Myocyte (in vitro differentiated cells): ENCODE measurements at places on chromosomes 3 and 15.
A peak's percentile ranks its signal among the peaks of the same experiment; 100 is the strongest.

DNA sequence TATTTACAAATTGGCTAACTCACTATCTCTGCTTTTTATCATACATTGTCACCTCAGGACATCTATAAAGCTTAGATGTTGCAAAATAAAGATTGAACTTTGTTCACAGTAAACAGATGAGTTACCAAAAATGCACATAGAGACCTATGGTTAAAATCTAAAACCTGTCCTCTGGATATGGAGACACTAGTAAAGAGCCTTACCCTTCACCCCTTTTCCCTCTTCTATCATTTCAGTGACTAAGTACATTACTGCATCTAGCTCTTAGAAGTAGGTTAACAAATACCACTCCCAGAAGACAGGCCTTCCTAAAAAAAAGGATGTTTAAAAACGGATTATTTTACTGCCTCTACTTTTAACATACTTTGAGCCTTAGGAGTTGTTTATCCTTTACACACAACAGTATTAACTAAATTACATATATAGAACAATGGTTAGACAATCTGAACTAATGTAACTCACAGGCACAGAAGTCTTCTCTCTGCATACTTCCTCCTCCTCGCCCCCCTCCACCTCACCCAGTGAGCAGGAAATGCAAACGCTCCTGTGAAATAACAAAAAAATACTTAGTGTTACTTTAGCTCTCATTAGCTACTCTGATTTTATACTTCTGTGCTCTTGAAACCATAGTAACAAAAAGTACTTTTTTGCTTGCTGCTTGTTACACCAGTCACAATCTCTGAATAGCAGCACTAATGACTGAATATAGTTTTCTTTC, 23.3 kb downstream of the IREB2 start:
- DNase-seq = no peak

DNA sequence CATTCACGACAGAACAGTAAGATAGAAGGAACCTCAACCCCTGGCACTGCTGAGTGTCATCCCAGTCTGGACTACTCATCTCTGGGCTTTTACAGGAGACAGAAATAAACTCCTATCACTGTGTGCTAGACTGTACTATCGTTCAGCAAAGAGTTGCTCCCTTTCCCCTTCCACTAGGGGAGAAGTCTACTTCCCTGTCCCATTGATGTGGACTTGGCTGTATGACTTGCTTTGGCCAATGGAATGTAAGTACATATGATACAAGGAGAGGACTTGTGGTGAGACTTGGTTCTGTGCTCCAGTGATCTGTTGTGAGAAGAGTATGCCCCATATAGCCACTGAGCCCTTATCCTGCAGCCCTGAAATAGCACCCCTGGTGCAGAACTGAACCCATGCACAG, 5.3 kb upstream of the KIF7 start:
- no peak for DNase-seq

- DNase-seq = no peak
Measured at GRCh38 chr15:86558686-86559085, 479.0 kb downstream of the AGBL1 start.

DNA sequence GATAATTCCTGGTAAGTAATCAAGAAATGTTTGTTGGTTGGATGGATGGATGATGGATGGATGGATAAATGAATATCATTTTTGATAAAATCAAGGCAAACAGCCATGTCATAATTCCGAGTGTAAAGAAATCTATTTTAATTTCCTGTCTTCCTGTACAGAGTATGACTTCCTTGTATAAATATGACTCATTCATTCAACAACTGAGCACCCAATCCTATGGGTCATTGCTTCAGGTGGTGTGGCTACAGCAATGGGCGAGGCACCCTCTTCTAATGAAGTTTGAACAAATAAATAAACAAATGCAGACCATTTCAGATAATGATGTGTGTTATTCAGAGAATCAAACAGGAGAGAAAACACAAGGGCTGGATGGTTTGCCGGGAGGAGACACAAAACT, 198.7 kb downstream of the TNIK start:
- peak; percentile 17 for DNase-seq

GRCh38 chr3:120393761-120394160, 44.6 kb upstream of the LRRC58 start:
- DNase-seq = no peak

- peak; percentile 92 for DNase-seq
Measured at GRCh38 chr3:52091586-52092270, 35.4 kb upstream of the DUSP7 start.

GRCh38 chr15:93645594-93645993, 556.6 kb upstream of the RGMA start:
- no peak for DNase-seq

- DNase-seq = no peak
Measured at GRCh38 chr3:14352002-14352627, 50.3 kb upstream of the SLC6A6 start.

DNA sequence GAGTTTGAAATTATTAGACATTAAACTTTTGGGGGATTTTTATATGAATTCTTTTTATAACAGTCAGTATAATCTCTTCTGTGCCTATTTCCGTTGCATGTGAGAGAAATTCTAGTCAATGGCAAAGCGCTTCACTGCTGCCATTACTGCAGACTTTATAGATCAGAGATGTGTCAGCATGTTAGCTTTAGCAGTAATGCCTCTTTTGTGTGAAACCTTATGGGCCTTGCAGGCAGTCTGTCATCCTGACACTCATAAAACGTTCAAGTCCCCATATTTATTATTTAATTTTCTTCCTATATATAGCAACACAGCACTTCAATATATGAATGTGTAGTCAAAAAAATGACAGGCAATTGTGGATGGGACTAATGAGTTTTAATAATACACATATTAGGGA, 191.0 kb downstream of the NLGN1 start:
- no peak for DNase-seq

GRCh38 chr3:194160158-194160557, 24.2 kb downstream of the HES1 start:
- no peak for DNase-seq

- no peak for DNase-seq
Measured at GRCh38 chr15:52162876-52163275, 28.3 kb downstream of the GNB5 start.

DNA sequence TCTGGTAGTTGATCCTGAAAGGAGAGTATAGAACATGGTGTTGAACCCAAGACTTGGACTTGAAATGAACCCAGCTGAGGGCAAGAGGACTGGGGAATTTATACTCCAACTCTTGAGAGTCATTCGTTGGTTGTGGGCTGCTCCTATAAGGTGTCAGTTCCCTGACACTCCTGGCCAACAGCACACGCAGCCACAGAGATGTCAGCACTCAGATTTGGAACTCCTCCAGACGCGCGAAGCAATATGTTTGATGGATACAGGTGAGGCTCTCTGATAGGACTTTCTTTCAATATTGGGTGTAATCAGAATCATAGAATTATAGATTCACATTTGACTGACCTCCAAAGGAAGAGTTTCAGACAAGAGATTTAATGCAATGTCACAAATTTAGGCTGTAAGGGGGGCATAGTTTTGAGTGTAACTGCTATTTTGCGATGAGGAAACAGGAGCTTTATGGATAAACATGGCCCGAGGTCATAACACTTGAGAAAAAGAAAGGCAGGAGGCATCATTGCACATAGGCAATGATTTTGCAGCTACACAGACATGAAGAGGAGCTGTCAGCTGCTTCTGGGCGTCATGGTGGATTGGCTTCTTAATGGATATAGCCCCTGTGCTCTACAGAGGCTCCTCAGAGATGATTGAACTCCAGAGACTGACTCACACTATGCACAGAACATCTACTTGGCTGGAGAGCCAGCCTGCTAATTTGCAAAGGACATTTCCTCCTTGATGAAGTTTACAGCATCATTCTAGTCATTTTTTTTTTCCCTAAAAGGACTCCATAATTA, 569.2 kb upstream of the RGMA start:
- no peak for DNase-seq

- DNase-seq = no peak
Measured at GRCh38 chr3:9600597-9600996, 47.0 kb upstream of the LHFPL4 start.

DNA sequence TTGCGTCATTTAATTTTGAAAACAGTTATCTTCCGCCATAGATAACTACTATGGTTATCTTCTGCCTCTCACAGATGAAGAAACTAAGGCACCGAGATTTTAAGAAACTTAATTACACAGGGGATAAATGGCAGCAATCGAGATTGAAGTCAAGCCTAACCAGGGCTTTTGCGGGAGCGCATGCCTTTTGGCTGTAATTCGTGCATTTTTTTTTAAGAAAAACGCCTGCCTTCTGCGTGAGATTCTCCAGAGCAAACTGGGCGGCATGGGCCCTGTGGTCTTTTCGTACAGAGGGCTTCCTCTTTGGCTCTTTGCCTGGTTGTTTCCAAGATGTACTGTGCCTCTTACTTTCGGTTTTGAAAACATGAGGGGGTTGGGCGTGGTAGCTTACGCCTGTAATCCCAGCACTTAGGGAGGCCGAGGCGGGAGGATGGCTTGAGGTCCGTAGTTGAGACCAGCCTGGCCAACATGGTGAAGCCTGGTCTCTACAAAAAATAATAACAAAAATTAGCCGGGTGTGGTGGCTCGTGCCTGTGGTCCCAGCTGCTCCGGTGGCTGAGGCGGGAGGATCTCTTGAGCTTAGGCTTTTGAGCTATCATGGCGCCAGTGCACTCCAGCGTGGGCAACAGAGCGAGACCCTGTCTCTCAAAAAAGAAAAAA, 1.2 kb downstream of the B2M start:
- peak; percentile 80 for DNase-seq

- DNase-seq = no peak
Measured at GRCh38 chr3:47892286-47893040, 89.5 kb downstream of the DHX30 start.

- DNase-seq = peak; percentile 74
Measured at GRCh38 chr3:50444213-50444612, 59.2 kb downstream of the CACNA2D2 start.

- DNase-seq = peak; percentile 86
Measured at GRCh38 chr3:54932606-54933005, 4.7 kb upstream of the LRTM1 start.

DNA sequence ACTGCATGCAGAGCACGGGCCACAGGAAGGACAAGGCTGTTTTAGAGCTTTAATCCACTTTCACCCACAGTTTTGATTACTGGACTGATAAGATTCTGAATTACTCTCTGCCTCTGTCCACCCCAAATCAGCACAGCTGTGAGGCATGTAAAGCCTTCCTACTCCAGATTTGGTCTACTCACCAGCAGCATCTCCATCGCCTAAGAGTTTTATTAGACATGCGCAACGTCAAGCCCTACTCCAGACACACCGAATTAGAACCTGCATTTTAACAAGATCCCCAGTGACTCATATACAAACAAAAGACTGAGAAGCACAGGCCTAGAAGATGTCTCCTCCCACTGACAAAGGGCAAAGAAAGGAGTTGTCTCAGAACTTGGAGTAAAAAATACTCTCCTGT, 221.2 kb downstream of the TUSC7 start:
- DNase-seq = no peak

- no peak for DNase-seq
Measured at GRCh38 chr15:70752193-70752635, 11.1 kb downstream of the UACA start.

DNA sequence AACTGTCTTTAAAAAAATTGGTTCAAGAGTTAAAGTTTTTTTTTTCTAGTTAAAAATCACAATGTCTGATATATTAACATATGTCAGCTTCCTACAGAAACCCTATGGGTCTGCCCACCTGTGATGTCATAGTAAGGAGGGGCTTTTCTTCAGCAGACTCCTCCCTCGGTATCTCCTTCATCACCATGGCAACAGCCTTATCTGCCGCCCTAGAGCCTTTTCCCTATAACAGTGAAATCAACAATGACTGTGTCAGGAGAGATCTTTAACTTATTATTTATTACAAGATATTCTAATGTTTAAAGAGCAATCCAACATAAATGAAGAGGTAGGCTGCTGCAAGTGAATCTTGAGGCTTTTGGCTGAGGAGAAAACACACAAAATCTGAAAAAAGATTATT, 138.7 kb downstream of the PEX5L start:
- DNase-seq = no peak

- DNase-seq = no peak
Measured at GRCh38 chr3:73783811-73784210, 159.1 kb upstream of the PDZRN3 start.

DNA sequence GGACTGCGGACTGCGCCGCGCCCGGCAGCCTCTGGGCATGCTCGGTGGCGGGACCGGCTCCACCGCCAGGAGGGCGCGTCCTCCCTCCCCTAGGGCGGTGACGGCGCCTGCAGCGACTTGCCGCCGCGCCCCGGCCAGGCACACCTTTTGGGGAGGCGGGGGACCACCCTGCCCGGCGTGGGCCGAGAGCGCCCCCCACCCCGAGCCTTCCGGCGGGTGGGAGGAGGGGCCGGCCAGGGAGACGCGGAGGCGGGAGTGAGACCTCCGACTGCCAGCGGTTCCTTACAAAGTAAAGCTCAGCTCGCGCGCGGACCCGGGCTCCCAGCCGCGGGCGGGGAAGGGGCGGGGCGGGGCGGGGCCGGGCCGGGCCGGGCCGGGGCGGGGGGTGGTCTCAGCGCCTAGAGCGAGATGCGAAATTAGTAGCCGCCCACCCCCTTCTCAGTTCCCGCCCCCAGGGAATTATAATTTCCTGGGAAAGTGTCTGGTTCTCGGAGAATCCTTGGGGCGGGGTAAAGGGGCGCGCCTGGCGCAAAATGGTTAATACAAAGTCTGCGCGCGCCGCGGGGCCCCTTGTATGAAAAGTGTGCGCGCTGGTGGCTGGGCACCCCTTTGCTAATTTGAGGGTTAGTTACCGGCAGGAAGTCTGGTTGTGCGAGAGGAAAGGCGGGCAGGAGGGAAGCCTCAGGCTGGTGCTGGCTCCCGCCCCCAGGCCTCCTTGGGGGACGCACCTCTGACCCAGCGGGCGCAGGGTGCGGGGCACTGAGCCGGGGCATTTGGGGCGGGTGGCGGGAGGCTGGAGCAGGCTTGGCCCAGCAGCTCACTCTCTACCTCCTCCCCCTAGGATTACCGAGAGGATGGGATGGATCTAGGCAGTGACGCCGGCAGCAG, 224.8 kb upstream of the IL12A start:
- peak; percentile 82 for DNase-seq

- DNase-seq = no peak
Measured at GRCh38 chr15:22868928-22869327, 30.5 kb downstream of the NIPA2 start.

GRCh38 chr3:12719984-12720898, 38.8 kb downstream of the TMEM40 start:
- peak; percentile 89 for DNase-seq

DNA sequence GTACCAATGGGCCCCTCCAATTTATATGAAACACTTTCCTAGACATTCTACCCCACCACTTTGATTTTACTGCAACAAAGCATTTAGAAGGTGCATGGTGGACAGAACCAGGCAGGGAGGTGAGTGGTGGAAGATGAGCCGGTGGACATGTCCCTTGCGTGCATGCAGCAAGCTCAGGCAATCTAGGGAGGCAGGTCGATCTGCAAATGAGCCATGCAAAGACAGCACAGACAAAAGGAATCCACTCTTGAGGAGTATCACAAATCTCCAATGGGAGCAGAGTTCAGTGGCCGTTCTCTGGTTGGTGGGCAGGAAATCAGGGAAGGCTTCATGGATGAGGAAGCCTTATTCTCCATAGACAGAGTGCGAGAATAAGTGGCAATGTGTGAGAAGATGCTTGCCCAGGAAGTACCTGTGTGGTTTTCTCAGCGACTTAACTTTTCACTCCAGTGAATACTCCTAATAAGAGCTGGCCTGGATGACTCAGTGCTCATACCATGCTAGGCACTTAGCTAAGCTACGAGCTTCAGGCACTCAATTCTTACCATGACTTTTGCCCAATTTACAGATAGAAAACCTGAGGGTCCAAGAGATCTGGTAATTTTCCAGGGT, 152.5 kb downstream of the FOXP1 start:
- no peak for DNase-seq
